ENCODE measurements at places on chromosomes 16 and 17.

GRCh38 chr16:22297114-22297870, at the start of gene POLR3E:
Gene POLR3E, plus strand, starts transcription at chr16:22297409. Its CDS starts 5,560 bp downstream, at chr16:22302969.
- DNase-seq, result peak; percentile 97

DNA sequence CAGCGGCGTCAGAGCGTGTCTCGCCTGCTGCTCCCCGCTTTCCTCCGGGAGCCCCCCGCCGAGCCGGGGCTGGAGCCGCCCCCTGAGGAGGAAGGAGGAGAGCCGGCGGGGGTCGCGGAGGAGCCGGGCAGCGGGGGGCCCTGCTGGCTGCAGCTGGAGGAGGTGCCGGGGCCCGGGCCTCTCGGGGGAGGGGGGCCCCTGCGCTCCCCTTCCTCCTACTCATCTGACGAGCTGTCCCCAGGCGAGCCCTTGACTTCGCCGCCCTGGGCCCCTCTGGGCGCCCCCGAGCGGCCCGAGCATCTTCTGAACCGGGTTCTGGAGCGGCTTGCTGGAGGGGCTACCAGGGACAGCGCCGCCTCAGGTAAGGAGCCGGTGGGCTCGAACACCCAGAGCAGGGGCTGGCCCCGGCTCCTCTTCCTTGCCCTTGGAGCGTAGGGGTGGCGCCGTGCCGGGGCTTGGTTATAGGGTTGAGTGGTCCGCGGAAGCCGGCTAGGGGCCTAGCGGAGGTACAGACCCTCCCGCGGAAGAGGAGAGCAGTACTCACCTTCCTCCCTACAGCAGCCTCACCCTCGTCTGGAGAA, 841 bp downstream of the RAPGEFL1 start:
- no peak for DNase-seq

- no peak for DNase-seq
Measured at GRCh38 chr17:2377659-2378058, 23.2 kb downstream of the MNT start.

GRCh38 chr16:51141541-51141940, 9.5 kb downstream of the SALL1 start:
- no peak for DNase-seq

- no peak for DNase-seq
Measured at GRCh38 chr17:65175952-65176351, 38.8 kb downstream of the RGS9 start.

- no peak for DNase-seq
Measured at GRCh38 chr16:85420501-85421337, 192.4 kb upstream of the GSE1 start.

DNA sequence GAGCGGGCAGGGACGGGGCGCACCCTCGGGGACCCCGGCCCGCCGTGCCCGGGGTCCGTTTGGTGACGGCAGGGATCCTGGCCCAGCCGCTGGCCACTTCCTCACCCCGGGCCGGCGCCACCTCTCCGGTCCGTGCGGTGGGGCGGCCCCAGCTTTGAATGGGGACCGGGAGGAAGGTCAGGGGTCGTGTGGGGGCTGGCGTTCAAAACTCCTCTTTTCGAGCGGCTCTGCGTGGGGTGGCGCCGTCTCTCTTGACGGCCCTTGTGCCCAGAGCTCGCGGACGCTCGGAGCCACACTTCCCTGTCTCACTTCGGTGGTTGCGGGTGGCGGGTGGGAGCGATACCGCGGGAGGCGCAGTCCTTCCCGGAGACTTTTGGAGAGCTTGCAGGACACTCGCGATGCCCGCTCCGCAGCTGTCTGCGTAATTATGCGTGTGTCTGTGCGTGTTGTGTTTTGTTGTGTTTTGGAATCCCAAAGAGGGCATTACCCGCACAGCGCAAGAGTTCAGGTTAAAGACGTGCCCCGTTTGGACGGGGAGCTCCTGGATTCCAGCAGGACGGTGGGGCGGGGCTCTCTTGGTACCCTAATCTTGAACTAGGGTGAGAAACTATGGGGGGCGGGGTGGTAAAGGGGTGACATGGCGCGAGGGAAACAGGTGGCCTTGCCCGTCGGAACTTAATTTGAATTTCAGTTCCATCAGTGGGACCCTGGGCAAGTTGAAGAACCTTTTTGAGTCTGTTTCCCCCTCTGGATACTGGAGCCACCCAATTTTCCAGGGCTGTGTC, 637 bp downstream of the PLCG2 start:
- no peak for DNase-seq

GRCh38 chr16:22693638-22694340, 120.2 kb upstream of the HS3ST2 start:
- no peak for DNase-seq

Measured in NCI-H1417 (cell line).